ENCODE measurements at places on chromosomes 7 and 10. TPM values are rescaled to one million over a fixed set of nuclear protein-coding genes. Genes with fewer than 3 reads are reported as not detected.

DNA sequence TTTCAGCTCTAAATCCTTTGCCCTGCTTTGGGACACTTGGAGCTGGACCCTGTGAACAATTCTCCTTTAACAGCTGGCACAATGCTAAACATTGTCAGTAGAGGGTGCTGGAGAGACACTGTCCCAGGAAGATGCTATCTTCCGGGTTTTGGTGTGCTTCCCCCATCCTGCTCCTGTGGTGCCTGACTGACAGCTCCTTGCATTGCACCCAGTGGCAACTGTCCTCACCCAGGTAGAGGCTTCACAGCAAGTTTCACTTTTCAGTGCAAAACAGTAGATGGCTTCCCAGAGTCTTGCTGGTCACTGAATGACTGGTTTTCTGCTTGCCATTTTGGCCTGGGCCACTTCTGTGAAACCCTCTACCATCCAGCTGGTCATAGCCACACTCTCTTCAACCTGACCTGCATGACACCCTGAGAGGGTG lies 77.3 kb downstream of the CDC14C start:
- H3K27ac ChIP-seq = no peak overlapping the region
- H3K27me3 ChIP-seq = no peaks in the 10 kb centered on the region
- H3K36me3 ChIP-seq = no peaks in the 10 kb centered on the region
- no peak for DNase-seq

HELLS gene
- total RNA-seq = 2.7 TPM

ANKRD2 gene
- total RNA-seq = 0.35 TPM

DNA sequence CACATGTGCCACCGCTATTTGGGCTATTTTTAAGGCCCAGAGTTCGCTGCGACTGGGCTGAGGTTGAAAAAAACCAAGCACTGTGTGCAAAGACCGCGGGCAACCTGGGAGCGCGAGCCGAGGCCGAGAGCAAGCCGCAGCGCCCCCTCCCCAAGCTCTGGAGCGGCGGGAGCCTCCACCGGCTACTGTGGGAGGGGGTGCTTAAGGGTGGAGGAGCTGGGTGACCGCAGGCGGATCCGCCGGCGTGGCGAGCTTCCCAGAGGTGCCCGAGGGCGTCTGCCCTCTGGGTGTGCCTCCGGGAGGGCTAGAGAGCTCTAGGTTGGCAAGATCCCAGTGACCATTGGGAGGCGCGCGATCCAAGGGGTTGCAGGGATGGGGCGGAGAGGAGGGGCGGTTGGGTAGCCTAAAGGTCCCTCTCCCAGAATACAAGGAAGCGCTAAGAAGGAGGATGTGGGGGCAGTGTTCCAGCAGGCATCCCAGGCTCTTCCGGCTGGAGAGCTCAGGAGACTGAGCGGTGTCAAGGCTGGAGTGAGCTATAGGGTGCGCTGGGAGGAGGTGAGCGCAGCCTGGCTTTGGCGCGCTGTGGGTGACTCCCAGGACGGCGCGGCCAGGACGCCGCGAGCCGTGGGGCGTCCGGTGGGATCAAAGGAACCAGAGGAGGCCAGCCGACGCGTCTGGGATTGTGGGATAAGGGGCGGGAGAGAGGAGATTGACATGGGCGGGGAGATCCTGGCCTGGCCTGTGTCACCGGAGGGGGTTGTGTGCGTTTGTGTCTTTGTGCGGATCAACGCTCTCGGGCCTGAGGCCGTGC lies 8.0 kb downstream of the DLX5 start:
- peaks cover 98% of the 10 kb centered on the region for H3K27me3 ChIP-seq
- no peaks in the 10 kb centered on the region for H3K36me3 ChIP-seq
- peaks cover 15% of the 10 kb centered on the region for H3K4me1 ChIP-seq
- no peak overlapping the region for H3K27ac ChIP-seq

GRCh38 chr10:67807855-67808456 lies 30.0 kb downstream of the DNAJC12 start:
- H3K4me3 ChIP-seq = no peak overlapping the region
- H3K27me3 ChIP-seq = no peaks in the 10 kb centered on the region
- DNase-seq = no peak
- H3K27ac ChIP-seq = no peak overlapping the region

- H3K4me3 ChIP-seq = no peak overlapping the region
- DNase-seq = no peak
- H3K4me1 ChIP-seq = no peaks in the 10 kb centered on the region
- H3K27ac ChIP-seq = no peak overlapping the region
Measured at GRCh38 chr10:105017116-105017515, 376.0 kb downstream of the SORCS3 start.

Measured in lower lobe of right lung (tissue), 2 donors.